Sciatic nerve (tissue), 2 donors: ENCODE measurements at places on chromosomes 7 and 10.

DNA sequence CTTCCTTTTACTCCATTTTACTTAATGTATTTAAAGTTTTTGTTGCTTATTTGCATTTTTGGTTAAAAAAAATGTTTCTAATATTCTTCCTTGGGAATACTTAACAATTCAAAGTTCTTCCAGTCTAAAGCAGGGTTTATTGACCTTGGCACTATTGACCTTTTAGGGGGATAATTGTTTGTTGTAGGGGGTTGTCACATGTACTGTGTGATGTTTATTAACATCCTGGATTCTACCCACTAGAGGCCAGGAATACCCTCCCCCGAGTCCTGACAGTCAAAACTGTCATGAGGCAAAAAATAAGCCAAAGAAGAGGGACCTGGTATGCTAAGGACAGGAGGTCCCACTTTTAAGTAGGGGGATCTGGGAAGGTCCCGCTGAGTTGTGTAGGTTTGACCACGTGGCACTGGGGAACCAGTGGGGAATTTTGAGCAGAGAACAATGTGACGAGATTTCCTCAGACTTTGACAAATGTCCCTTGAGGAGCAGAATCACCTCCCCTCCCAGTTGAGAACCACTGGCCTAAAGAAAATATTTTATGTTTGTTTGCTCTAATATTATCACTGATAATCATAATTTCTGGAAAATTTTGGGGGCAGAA, 178.3 kb upstream of the PRR15 start:
- DNase-seq, result no peak

- DNase-seq, result no peak
Observed at GRCh38 chr7:84490661-84491060, 296.1 kb upstream of the SEMA3A start.

- DNase-seq, result peak; percentile 74
Observed at GRCh38 chr10:111076682-111077478, at the start of gene ADRA2A. TSS of gene ADRA2A (plus strand) at chr10:111077029. CDS start at chr10:111077997, 968 bp downstream.

- DNase-seq, result no peak
Observed at GRCh38 chr7:112346381-112347060, 103.7 kb upstream of the IFRD1 start.

GRCh38 chr7:134425777-134426176, 33.1 kb downstream of the AKR1B1 start:
- DNase-seq, result no peak

- no peak for DNase-seq
Observed at GRCh38 chr7:103593691-103594090, 147.7 kb upstream of the SLC26A5 start.

- DNase-seq, result no peak
Observed at GRCh38 chr7:137628216-137628615, 218.6 kb downstream of the DGKI start.

- DNase-seq, result no peak
Observed at GRCh38 chr7:31529103-31529502, 15.2 kb downstream of the ITPRID1 start.

DNA sequence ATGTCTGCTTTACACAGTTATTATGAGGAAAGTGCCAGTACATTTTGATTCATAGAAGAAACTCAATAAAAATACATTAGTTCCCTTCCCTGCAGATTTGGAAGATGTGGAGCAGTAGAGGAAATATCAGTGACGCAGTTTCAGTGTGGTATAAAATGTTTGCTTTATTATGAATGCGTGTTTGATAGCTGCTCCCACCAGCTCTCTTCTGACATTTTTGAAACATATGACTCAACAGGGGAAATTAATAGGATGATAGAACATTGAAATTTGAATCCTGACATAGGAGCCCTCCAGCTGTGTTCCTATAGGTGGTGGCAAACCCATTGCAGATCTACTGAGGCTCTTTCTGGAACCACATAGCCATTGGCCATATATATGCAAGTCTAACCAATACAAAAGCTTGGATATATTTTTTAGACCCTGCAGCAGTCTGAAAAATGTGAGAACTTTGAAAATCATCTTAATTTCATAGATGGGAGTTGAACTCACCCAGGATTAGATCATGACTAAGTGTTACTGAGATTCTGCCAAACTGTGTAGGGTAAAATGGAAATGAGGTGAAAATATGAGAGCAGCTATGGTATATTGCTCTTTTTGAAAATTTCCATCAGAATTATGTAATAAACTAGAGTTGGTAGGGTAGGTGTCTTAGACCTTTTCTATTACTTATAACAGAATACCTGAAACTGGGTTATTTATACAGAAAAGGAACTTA, 47.8 kb downstream of the BZW2 start:
- DNase-seq, result no peak

DNA sequence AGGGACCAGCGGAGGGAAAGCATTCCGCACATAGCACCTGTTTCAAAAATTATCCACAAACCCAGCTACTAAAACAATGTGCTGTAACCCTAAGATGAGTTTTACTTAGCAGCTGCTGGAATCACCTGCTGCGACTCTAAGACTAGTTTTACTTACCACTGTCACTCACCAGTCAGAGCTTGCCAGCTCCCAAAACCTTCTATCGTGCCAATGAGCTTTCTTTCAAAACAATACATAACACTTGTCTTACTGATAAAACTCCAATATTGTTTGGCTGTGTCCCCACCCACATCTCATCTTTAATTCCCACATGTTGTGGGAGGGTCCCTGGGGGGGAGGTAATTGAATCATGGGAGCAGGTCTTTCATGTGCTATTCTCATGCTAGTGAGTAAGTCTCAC, 18.4 kb downstream of the ST8SIA6 start:
- DNase-seq, result no peak

DNA sequence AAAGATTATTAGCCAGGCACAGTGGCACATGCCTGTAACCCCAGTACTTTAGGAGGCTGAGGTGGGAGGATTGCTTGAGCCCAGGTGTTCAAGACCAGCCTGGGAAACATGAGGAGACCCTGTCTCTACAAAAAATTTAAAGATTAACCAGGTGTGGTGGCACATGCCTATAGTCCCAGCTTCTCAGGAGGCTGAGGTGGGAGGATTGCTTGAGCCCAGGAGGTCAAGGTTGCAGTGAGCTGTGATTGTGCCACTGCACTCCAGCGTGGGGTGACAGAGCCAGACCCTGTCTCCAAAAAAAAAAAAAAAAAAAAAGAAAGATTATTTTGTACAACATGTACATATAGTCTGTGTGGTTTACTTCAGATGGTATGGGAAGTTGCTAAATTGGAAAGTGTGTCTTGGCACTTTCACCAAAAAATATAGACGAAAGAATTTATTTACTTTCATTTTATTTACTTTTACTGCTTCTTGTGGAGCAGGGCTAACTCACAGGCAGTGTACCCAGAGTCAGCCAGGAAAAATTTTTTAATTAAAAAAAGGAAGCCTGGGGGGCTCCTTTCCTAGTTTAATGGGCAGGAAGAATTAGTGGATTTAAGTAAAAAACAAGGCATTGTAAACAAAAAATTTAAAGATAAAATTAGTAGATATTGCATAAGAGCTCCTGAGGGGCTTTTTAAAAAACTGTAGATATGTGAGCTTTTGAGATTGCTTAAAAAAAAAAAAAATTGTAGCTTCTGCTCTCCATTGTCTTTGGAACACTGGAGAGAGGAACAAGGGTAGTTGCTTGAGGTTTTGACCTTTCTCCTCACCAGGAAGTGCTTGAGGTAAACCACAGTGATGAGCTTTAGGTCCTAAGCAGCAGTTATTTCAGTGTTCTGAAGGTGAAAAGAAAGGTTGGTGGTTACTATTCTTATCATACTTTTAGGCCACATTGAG, 44.6 kb upstream of the VDAC2 start:
- no peak for DNase-seq

- no peak for DNase-seq
Observed at GRCh38 chr7:135166338-135166990, 4.0 kb downstream of the CYREN start.

- DNase-seq, result no peak
Observed at GRCh38 chr10:70032667-70033289, 19.9 kb upstream of the MACROH2A2 start.

GRCh38 chr7:55177068-55177530, 158.3 kb downstream of the EGFR start:
- peak; percentile 56 for DNase-seq

DNA sequence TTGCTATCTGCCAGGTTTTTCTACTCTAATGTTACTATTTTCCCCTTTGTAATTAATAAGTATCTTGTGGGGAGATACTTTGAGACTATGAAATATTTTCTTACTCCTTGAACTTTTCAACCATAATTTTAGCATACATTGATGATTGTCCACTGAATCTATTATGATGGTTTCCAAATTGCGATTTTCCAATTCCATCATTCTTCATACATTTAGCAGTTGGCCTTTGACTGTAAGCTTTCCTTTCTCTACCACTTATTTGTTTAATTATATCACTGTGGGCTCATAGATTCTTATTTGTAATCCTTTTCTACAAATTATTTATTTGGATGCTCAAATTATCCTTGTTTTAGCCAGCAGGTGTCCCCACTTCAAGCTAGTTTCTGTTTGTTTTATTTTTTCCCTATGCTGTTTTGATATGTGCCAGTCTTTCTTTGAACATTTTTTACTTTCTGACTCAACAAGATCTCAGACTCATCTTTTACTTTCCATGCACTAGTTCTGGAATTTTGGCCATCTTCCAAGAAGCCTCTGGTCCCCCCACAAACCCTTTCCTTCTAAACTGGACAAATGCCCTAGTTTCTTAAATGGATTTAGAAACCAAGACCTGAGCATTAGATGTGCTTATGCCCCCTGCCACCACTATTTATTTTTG, 11.4 kb upstream of the MRPS16 start:
- DNase-seq, result no peak
